Activated naive CD8-positive, alpha-beta T cell treated with anti-CD3 and anti-CD28 coated beads, Interleukin-2, amount 50 U/mL, for 24 hours (primary cell): ENCODE measurements at places on chromosomes 5 and 9.

DNA sequence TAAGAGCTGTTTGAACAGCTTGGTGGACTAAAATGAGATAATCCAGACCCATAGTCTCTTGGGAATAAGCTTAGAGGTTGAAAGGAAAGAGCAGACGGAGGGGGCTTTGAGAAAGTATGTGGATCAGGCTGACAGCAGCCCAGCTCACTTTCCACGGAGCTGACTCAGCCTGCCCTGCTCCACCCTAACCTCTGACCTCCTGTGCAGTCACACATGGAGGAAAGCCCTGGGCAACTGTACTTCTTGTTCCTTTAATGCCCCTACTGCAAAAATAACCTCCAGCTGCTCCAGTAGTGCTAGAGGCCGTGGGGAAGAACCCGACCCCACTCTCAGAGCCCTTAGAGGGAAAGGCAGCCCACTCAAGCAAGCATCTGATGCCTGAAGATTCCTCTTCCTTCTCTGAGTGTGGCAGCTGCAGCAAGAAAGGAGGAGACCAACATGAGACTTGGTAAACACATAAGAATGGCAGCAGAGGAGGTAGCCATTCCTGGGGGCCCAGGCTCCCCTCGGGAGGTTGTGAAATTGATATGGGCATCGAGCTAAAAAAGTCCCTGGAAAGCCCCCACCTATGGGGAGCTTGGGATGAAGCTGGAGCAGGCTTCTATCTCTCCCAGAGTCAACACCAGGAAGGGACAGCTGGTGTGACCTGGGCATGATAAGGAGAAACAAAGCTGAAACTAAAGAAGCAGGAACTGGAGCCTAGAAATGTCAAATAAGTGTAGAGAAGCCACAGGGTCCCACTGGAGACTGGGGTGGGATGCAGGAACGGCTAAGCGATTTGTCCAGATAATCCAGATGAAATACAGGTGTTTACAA lies 204.3 kb downstream of the PIK3R1 start:
- DNase-seq: no peak
- peaks cover 39% of the 10 kb centered on the region for H3K4me1 ChIP-seq
- no peaks in the 10 kb centered on the region for H3K27me3 ChIP-seq
- H3K4me3 ChIP-seq: no peak overlapping the region

DNA sequence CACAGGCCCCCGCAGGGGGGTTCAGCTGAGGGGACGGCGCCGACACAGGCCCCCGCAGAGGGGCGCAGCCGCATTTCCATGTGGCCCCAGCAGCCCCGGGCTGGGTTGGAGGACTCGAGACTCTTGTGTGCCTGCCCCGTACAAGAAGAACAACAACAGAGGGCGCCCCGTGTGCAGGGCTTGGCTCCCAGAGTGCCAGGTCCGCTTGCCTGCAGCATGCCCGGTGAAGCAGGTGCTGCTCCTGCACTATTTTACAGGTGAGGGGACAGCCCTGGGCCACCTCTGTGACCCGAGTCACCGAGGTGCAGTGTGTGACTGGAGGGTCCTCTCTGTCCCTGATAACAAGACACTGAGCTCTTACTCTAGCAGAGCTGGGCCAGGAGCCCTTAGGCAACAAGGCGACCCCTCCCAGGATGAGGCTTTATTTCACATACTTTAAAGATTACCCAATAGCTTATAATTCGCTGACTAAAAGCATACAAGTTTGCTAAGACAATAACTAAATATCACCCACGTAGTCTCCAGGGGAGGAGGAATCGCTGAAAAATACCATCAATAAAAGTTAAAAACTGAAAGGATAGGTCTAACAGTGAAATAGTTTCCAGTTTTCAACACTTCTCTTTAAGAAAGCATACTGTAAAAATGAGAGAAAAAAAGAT lies 41.7 kb upstream of the SLC9A3 start:
- H3K27ac ChIP-seq: no peak overlapping the region
- no peaks in the 10 kb centered on the region for H3K4me1 ChIP-seq
- no peaks in the 10 kb centered on the region for H3K36me3 ChIP-seq
- peaks cover 28% of the 10 kb centered on the region for H3K27me3 ChIP-seq

GRCh38 chr5:90168399-90168798 lies 241.2 kb downstream of the CETN3 start:
- no peak overlapping the region for H3K27ac ChIP-seq
- H3K4me3 ChIP-seq: no peak overlapping the region
- H3K36me3 ChIP-seq: no peaks in the 10 kb centered on the region
- no peak for DNase-seq
- no peaks in the 10 kb centered on the region for H3K27me3 ChIP-seq

DNA sequence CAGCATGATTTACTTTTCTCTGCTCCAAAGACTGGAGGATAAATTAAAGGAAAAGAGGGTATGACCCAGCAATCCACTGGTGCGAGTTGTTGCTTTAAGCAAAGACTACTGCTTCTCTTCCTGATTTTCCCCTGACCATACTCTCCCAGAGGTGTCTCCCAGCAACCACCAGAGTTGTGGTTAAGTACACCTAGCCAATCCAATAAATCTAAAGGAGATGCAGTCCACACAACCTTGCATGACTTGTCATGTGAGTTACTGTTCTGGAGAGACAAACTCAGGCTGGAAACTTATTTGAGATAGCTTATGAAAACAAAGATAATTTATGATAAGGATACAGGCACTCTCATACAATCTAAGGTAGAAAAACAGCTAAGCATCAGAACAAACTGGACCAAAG lies 11.9 kb downstream of the TMC1 start:
- H3K27ac ChIP-seq: no peak overlapping the region
- no peak overlapping the region for H3K4me3 ChIP-seq
- no peaks in the 10 kb centered on the region for H3K27me3 ChIP-seq
- H3K4me1 ChIP-seq: peaks cover 11% of the 10 kb centered on the region
- DNase-seq: no peak
- H3K36me3 ChIP-seq: no peaks in the 10 kb centered on the region

GRCh38 chr9:2023532-2023931 lies 8.4 kb downstream of the SMARCA2 start:
- H3K4me3 ChIP-seq: peak overlapping the region; percentile 68
- H3K36me3 ChIP-seq: peaks cover 7% of the 10 kb centered on the region
- DNase-seq: no peak
- peak overlapping the region; percentile 66 for H3K27ac ChIP-seq
- no peaks in the 10 kb centered on the region for H3K27me3 ChIP-seq
- peaks cover 91% of the 10 kb centered on the region for H3K4me1 ChIP-seq

DNA sequence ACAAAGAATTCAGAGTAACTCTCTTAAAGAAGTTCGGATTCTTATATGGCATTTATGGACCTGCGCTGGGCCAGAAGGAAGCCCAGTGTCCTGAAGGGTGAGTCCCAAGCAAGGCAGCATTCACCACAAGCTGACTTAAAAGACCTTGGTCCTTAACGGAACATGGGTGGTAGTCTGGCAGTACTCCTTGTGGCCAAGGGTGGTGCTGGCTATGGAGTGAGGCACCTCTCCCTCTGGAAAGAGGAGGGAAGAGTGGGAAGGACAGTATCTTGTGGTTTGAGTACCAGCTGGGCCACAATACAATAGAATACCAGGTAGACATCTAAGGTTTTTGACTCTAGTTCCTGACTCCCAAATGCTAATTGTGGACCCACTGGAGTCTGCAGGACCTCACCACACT lies 425.7 kb upstream of the CYLC2 start:
- no peaks in the 10 kb centered on the region for H3K27me3 ChIP-seq
- DNase-seq: no peak
- H3K4me1 ChIP-seq: no peaks in the 10 kb centered on the region

DNA sequence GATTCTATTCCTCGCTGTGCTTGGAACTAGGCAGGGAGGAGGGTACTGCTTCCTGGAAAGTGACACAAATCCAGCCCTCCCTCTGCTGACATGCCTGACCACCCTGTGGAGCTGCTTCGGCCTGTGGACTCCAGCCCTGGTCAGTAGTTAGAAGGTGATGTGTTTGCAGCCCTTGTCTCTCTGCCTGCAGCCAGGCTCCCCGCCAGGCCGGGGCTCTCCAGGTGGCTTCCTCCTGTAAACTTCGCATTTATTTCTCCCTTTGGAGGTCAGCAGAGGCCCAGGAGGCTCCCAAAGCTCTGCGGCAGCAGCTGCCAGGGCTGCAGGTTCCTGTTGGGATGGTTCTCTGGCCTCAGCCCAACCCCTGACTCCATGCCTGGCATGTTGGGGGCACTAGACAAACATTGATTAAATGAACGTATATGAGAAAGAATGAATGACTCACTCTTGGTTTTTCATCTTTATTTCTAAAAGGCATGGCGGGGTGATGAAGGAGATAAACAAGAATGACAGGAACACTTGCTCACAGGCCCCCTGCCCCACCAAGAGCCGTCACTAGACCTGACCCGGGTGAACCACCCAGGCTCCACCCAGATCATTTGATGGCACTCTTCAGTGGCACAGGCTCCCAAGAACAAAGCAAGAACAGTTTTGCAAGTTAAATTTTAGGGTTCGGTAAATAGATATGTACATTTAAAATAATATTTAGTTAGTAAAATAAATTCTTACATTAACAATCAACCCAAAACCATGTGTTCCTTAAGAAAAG lies 8.4 kb upstream of the IRX2 start:
- H3K27me3 ChIP-seq: peaks cover 52% of the 10 kb centered on the region
- no peak overlapping the region for H3K27ac ChIP-seq
- peaks cover 6% of the 10 kb centered on the region for H3K4me1 ChIP-seq
- DNase-seq: no peak

DNA sequence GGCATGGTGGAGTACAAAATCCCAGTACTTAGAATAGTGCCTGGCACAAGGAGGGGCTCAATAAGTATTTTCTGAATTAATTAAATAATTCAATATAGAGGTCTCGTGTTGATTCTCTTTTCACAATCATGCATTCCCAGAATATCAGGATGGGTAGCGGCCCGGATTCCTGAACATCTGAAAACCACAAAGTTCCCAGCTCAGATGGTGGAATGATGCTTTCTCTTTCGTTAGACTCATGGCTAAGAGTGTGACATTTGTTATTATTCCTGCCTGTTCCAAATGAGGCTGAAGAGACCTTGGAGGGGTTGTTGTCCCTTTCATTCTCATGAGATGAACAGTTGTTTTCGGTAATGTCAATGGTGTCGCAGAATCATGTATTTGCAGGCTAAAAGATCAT lies 95.4 kb upstream of the LIFR start:
- DNase-seq: no peak
- no peak overlapping the region for H3K27ac ChIP-seq
- H3K27me3 ChIP-seq: peaks cover 15% of the 10 kb centered on the region
- peaks cover 8% of the 10 kb centered on the region for H3K4me1 ChIP-seq

GRCh38 chr5:38497946-38498345 lies 58.5 kb downstream of the LIFR start:
- H3K27me3 ChIP-seq: peaks cover 9% of the 10 kb centered on the region
- no peak for DNase-seq
- no peaks in the 10 kb centered on the region for H3K4me1 ChIP-seq
- H3K27ac ChIP-seq: no peak overlapping the region

- no peaks in the 10 kb centered on the region for H3K36me3 ChIP-seq
- no peak for DNase-seq
- H3K27me3 ChIP-seq: no peaks in the 10 kb centered on the region
- no peak overlapping the region for H3K27ac ChIP-seq
- no peak overlapping the region for H3K4me3 ChIP-seq
Measured at GRCh38 chr5:142735323-142736246, 34.6 kb upstream of the ARHGAP26 start.

- H3K4me3 ChIP-seq: no peak overlapping the region
- peaks cover 18% of the 10 kb centered on the region for H3K4me1 ChIP-seq
- DNase-seq: no peak
- H3K27ac ChIP-seq: no peak overlapping the region
- no peaks in the 10 kb centered on the region for H3K36me3 ChIP-seq
Measured at GRCh38 chr9:68883224-68883623, 130.7 kb downstream of the PRKACG start.

GRCh38 chr5:65062469-65063083 lies 293.8 kb downstream of the CWC27 start:
- no peak overlapping the region for H3K4me3 ChIP-seq
- DNase-seq: no peak
- H3K36me3 ChIP-seq: peaks cover 1% of the 10 kb centered on the region
- H3K27me3 ChIP-seq: peaks cover 2% of the 10 kb centered on the region

- peaks cover 33% of the 10 kb centered on the region for H3K4me1 ChIP-seq
- no peak overlapping the region for H3K4me3 ChIP-seq
- H3K36me3 ChIP-seq: peaks cover 1% of the 10 kb centered on the region
- no peak for DNase-seq
- H3K27me3 ChIP-seq: no peaks in the 10 kb centered on the region
Measured at GRCh38 chr9:77956555-77956954, 75.1 kb downstream of the GNAQ start.
